Articular chondrocyte of knee joint (primary cell): ENCODE measurements at places on chromosomes 7 and 10. TPM values are rescaled to one million over a fixed set of nuclear protein-coding genes. Genes with fewer than 3 reads are reported as not detected.

Gene GRM8
- total RNA-seq, result not detected in 2 replicates

Gene TMEM196
- total RNA-seq, result 0.11 and 0.13 TPM in 2 replicates

Gene STMP1
- total RNA-seq, result 27.6 and 35.9 TPM in 2 replicates

Gene PNLIPRP3
- not detected in 2 replicates for total RNA-seq

Gene TUBAL3
- not detected in 2 replicates for total RNA-seq

Gene TSPAN12
- 3.1 and 3.4 TPM in 2 replicates for total RNA-seq

Gene FZD1
- total RNA-seq, result 12.1 and 12.9 TPM in 2 replicates

Gene GIMAP6
- 0.11 TPM in 1 of 2 replicates, not detected in the other for total RNA-seq

Gene CDCA7L
- total RNA-seq, result 40.6 and 48.6 TPM in 2 replicates

Gene OR2A7
- 1.9 and 2.6 TPM in 2 replicates for total RNA-seq

Gene PHYHIPL
- total RNA-seq, result not detected in 2 replicates

Gene AGBL3
- 1.8 TPM in 2 replicates for total RNA-seq

Gene STEAP4
- 87.4 and 270 TPM in 2 replicates for total RNA-seq

Gene EPHA1
- total RNA-seq, result not detected in 2 replicates

Gene AKR1C8
- 0.22 TPM in 1 of 2 replicates, not detected in the other for total RNA-seq

Gene WEE2
- not detected in 2 replicates for total RNA-seq

Gene ZNF786
- total RNA-seq, result 4.3 and 4.4 TPM in 2 replicates

Gene GRM3
- total RNA-seq, result not detected in 2 replicates

Gene SHH
- total RNA-seq, result not detected in 2 replicates

Gene OR2A12
- under 0.01 TPM in 1 of 2 replicates, not detected in the other for total RNA-seq

Gene NUTM2D
- 1.4 and 2.1 TPM in 2 replicates for total RNA-seq

Gene CRPPA
- 2.7 and 5.0 TPM in 2 replicates for total RNA-seq

Gene ADAMTS14
- total RNA-seq, result 0.86 and 0.91 TPM in 2 replicates

Gene CYP2C8
- total RNA-seq, result not detected in 2 replicates

Gene TES
- total RNA-seq, result 49.9 and 83.6 TPM in 2 replicates

Gene ITIH2
- 0.11 TPM in 1 of 2 replicates, not detected in the other for total RNA-seq

Gene LRGUK
- 0.26 and 0.76 TPM in 2 replicates for total RNA-seq

Gene SLC13A4
- 0.76 and 1.4 TPM in 2 replicates for total RNA-seq

Gene BTBD16
- total RNA-seq, result not detected in 2 replicates

Gene UCMA
- not detected in 2 replicates for total RNA-seq

Gene TBX20
- 0.11 and 0.13 TPM in 2 replicates for total RNA-seq

Gene MOGAT3
- total RNA-seq, result not detected in 2 replicates

Gene PIK3CG
- total RNA-seq, result 0.11 TPM in 1 of 2 replicates, not detected in the other

Gene BAMBI
- 24.8 and 45.1 TPM in 2 replicates for total RNA-seq

Gene CYP3A4
- total RNA-seq, result not detected in 2 replicates

Gene ZNF727
- 2.9 and 3.0 TPM in 2 replicates for total RNA-seq

Gene LIPJ
- under 0.01 and 0.11 TPM in 2 replicates for total RNA-seq

Gene GIMAP2
- total RNA-seq, result 6.1 and 9.9 TPM in 2 replicates

Gene GJD4
- 0.22 TPM in 1 of 2 replicates, not detected in the other for total RNA-seq

Gene FOXI2
- not detected in 2 replicates for total RNA-seq

Gene CUBN
- 1.4 and 2.2 TPM in 2 replicates for total RNA-seq

Gene ASB15
- not detected in 2 replicates for total RNA-seq

Gene FOXP2
- total RNA-seq, result 10.1 and 17.0 TPM in 2 replicates

Gene EVX1
- not detected in 2 replicates for total RNA-seq

Gene MMD2
- not detected in 2 replicates for total RNA-seq

Gene ZNF212
- 4.8 and 6.2 TPM in 2 replicates for total RNA-seq

Gene ANKRD2
- 0.86 and 1.0 TPM in 2 replicates for total RNA-seq

Gene ZC3HAV1L
- total RNA-seq, result 10.3 and 11.7 TPM in 2 replicates

Gene CNTNAP2
- total RNA-seq, result 0.11 TPM in 1 of 2 replicates, not detected in the other

Gene FAM25A
- not detected in 2 replicates for total RNA-seq

Gene GPR85
- total RNA-seq, result 0.54 and 0.65 TPM in 2 replicates

Gene STEAP2
- 24.8 and 26.7 TPM in 2 replicates for total RNA-seq

Gene PLAC9
- total RNA-seq, result 25.4 and 28.7 TPM in 2 replicates

Gene FAM180A
- total RNA-seq, result 53.3 and 53.4 TPM in 2 replicates

Gene RBP3
- total RNA-seq, result not detected in 2 replicates

Gene SPDYE11
- under 0.01 TPM in 1 of 2 replicates, not detected in the other for total RNA-seq

Gene PMS2
- total RNA-seq, result 25.5 and 28.1 TPM in 2 replicates

Gene EZH2
- 12.5 and 17.3 TPM in 2 replicates for total RNA-seq

Gene NACAD
- total RNA-seq, result 1.9 and 2.5 TPM in 2 replicates

Gene CYP26A1
- total RNA-seq, result not detected in 2 replicates
